Activated T-helper 9 cell treated with anti-CD3 and anti-CD28 coated beads, Interleukin-2, amount 50 U/mL, for 16 hours (primary cell): ENCODE measurements at places on chromosomes 6 and 20.

- DNase-seq = no peak
Measured at GRCh38 chr20:59307270-59307669, 6.9 kb downstream of the EDN3 start.

DNA sequence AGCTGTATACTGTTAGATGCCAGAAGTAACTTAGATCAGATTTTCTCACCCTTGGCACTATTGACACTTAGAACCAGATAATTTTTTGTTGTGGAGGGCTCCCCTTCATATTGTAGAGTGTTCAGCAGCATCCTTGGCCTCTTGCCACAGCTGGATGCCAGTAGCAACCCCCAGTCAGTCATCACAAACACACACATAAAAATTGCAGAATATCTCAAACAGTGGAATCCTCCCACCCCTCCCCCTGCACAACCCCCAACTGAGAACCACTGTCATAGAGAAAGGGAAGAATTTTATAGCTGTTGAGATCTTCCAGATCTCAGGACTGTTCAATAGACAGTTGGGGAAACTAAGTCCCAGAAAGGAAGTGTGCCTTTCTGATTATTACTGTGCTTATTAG lies 81.2 kb upstream of the VSTM2L start:
- DNase-seq = no peak

DNA sequence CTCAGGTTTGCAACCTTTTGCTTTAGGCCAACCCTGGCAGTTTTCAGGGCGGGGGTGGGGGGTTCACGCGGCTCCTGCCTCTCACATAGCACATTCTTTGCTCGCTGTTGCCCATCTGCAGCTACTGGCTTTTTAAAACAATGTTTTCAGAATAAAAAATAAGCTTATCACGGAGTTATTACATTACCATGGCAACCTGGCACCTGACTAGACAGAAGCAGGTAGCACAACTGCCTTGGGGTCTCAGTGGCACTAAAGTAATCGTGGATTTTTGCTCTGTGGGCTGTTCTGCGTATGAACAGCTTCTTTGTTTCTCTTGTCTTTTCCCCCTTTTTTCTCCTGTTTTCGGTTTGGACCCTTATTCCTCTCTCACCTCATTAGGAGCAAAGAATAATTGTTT lies 9.1 kb upstream of the MANBAL start:
- DNase-seq = no peak

DNA sequence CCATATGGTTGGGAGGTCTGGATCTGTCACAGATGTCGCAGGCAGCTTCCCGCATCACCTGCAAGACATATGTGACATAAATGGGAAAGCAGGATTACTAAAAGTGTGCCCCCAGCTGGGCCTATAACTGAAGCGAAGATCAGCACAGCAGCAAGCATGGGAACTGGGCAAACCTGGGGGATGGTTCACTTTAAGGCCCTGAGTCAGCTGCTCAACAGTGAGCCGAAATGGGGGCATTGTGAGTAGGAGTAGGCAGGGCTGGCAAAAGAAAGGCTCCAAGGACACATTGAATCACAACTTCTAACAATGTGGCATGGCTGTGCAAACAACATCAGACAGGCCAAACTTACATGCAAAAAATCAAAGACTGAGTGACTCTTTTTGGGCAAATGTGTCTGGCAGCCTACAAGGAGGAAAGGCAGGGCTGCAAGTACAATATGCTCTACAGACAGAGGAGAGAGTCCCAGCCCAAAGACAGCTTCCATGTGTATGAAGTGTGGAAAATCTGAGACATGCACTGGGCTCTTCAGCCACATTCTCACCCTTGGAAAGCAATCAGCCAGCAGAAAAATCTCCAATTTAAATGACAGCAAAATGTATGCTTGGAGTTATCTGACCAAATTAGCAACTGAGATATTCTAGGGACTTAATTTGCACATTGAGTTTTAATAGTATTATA lies 531.0 kb upstream of the MMS22L start:
- no peak for DNase-seq

DNA sequence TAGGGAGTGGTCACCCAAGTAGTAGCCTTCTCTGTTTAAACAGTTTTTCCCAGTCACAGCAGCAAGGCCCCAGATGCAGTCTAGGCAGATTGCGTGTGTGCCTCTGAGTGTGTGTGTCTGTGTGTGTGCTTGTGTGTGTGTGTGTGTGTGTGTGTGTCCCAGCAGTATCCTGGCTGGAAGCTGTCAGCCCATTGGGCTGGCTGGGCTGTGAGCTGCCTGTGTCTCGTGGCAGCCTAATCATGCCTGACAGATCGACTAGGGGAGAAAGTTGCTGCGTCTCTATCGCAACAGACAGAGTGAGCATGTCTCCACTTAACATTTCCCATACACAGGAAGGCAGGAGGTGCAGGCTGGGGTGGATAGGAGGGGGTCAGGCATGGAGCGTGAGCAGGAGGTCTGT lies 42.9 kb upstream of the LRFN2 start:
- DNase-seq = no peak

DNA sequence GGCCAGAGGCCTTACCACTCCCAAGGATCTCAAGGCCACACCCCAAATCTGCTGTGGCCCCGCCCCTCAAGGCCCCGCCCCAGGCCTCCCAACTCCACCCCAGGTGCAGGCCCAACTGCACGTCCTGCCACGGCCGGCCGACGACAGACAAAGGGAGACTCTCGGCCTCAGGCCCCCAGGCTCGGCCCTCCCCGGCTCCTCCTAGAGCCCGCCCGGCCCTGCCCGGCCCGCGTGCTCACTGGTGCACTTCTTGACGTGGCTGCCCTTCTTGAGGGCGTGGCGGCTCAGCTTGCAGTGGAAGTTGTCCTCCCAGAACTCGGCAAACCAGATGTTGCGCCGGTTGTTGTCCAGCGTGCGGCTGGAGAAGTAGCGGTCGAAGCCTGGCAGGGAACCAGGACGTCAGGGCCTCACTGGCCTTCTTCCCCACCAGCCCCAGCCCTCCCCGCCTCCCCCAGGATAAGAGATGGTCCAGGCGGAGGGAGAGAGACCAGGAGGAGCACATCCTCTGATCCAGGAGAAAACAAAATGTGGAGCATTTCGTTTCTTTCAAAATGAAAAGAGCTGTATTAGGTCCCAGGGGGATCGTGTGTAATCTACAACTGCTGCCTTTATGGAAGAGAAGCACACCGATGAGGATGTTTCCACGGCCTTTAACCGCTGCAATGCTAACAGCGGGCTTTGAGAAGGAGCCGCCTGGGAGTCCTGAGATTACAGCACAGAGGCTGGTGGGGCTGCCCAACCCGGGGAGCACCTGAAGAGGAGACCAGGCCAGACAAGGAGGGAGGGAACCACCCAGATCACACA lies 89.4 kb downstream of the GRM4 start:
- no peak for DNase-seq

- no peak for DNase-seq
Measured at GRCh38 chr20:43736588-43737158, 9.9 kb upstream of the GTSF1L start.

DNA sequence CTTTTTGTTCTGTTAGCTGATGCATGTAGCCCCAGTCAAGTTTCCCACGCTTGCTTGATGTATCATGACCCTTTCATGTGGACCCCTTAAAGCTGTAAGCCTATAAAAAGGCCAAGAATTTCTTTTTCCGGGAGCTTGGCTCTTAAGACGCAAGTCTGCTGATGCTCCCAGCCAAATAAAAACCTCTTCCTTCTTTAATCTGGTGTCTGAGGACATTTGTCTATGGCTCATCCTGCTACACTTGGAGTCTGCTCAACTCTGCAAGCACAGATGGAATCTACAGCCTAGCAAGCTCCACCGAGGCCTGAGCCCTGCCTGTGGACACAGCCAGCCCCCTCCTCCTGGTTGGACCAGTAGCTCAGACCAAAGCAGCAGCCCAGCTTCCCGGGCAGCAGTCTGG lies 3.4 kb downstream of the CST2 start:
- DNase-seq = no peak

GRCh38 chr6:127516662-127517273 lies 2.4 kb downstream of the MTCL3 start:
- DNase-seq = peak; percentile 26

GRCh38 chr20:24149175-24149574 lies 160.6 kb upstream of the GGTLC1 start:
- DNase-seq = no peak

GRCh38 chr6:100212131-100212530 lies 218.1 kb upstream of the MCHR2 start:
- no peak for DNase-seq

DNA sequence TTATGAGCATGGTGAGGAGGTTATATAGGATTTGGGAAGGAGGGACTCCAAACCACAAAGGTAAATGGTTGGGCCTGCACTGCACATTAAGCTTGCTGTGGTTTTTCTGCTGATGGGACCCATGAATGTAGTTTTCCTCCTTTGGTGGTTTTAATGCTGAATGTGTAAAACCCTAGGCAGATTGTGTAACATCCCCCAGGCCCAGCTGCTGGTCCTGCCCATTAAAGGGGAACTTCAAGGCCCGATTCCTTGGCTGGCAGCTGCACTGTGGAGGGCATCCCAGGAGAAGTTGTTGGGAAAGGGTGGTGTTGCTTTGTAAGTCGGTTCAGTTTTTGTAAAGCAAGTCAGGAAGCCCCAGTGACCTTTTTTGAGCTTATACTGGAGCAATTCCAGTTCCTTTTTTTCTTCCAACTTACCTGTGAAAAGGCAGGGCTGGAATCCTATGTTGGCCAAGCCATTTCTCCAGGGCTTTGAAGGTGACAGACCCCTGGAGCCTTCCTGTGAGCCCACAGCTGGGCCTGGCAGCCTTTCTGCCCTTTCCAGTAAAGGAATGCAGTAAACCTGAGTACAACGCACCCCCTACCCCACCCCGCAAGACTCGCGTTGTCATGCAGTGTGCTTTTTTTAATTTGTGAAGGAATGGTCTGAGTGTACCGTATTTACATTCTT lies 43.1 kb upstream of the NAA20 start:
- no peak for DNase-seq

- no peak for DNase-seq
Measured at GRCh38 chr6:137213331-137213740, 5.8 kb downstream of the IFNGR1 start.

GRCh38 chr6:132362442-132363185 lies 38.7 kb downstream of the MOXD1 start:
- no peak for DNase-seq

- no peak for DNase-seq
Measured at GRCh38 chr6:157519255-157520116, 138.5 kb downstream of the ZDHHC14 start.

GRCh38 chr6:51463321-51463720 lies 624.1 kb downstream of the PKHD1 start:
- no peak for DNase-seq

DNA sequence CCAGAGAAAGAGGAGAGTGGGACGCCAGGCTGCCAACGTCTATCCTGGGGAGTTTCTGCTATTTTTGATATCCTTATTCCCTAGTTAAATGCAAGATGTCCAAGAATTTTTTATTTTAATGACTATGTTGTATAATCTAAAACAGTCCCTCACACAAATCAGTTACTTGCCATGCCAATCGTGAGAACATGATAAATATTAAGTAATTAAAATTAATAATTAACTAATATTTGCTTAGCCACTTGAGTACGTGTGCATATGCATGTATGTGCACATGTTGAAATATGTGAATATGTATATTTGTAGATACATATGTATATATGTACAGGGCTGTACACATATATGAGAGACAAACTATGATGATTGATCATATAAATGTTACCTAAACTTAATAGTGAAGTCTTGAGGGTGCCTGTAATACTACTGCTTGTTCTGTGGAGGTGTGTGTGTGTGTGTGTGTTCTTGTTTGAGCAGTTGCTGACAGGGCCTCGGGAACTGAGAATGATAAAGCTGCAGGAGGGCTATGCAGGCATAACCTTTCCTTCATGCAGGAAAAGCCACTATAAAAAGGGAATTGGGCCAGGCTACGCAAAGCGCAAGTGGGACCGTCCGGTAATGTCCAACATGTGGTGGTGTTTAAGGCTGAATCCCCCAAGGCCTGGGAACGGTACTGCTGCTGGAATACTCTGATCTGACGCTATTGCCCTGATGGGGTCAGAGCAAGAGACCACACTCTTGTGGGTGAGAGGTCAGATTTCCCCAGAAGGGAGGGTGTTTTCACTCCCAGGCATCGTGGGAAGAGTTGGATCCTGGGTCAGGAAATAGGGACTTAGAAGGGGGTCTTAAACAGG lies 148.3 kb upstream of the TBX18 start:
- DNase-seq = no peak
